ENCODE measurements at places on chromosomes 16 and 17.

- DNase-seq: no peak
Observed at GRCh38 chr16:15973421-15973820, 24.0 kb downstream of the ABCC1 start.

DNA sequence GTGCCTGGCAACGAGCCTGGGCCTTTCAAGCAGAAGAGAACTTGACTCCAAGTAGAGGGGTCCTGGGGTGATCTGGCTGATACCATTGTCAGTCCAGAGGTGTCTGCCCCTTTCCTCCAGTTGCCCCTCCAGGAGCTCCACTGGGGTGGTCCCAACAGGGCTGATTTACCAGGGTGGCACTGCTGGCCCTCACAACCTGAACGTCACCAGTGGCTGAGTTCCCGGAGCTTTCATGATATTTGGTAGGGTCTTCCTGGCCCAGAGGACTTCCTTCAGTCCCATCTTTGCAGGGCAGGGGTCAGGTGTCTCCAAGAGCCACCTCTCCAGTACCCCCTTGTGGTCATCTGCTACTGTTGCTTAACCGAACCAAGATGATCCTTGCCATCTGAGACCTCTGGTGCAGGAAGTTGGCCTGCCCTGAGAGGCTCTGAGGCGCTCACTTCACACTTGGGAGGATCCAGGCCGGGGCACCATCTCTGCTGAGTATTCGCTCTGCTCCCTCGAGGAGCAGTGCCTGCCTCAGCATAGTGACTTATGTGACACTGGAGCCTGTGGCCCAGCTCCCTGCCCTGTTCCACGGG, 3.5 kb downstream of the LIMD2 start:
- DNase-seq: no peak

DNA sequence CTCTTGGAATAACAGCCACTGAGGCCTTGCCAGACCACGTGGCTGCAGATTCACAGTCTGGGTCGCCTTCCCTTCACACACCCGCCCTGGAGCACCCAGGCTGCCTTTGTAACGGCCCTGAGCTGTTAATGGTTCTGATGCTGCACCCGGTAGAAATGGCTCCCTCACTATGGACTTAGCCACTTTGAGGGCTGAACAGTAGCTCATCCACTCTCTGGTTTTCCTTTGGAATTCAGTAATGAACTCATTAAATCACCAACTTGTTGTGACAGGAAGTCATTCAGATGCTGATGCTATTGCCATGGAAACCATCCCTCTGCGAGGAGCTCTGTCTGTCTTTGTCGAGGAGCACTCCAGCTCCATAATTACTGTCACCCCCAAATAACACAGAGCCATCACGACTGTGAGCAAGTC, 59.2 kb downstream of the CDK5R1 start:
- no peak for DNase-seq

DNA sequence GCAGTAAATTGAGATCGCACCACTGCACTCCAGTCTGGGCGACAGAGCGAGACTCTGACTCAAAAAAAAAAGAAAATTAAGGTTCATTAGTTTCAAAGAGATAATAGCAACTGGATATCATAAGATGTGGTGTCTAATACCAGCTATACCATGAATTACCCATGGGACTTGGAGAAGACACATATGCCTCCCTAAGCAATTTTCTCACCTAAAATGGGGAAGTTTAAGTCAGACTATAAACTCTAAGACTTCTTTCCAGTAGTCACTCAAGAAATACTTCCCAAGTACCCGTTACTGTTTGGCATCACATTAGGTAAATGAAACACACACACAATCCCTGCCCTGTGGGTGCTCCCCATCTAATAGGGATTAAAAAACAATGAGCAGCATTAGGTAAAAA, 22.6 kb downstream of the SMURF2 start:
- DNase-seq: no peak

- peak; percentile 71 for DNase-seq
Observed at GRCh38 chr17:48100591-48101011, 677 bp downstream of the CBX1 start.

DNA sequence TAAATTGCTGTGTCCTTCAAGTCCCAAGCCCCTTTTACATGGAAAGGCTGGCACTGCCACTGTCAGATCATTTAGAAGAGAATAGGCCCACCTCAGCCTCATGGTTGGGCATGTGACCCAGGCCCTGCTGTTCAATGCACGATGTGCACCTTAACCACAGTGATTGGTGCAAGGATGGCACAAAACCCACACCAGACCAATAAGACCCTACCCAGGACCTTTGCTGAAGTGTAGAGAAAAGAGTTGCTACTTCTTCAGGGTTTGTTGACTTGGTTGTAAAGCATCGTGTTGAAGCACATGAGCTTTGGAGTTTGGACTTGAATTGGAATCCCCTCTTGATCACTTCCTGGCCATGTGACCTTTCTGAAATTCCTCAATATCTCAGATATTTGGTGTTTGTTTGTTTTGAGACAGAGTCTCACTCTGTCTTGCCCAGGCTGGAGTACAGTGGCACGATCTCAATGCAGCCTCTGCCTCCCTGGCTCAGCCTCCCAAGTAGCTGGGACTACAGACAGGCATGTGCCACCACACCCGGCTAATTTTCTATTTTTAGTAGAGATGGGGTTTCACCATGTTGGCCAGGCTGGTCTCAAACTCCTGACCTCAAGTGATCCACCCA, 24.8 kb downstream of the DNAJA2 start:
- no peak for DNase-seq

- no peak for DNase-seq
Observed at GRCh38 chr16:23996258-23996955, 160.6 kb downstream of the PRKCB start.

GRCh38 chr16:31267332-31268032, 7.7 kb downstream of the ITGAM start:
- DNase-seq: no peak

GRCh38 chr17:18921912-18922451, 30.0 kb upstream of the SLC5A10 start:
- DNase-seq: no peak

DNA sequence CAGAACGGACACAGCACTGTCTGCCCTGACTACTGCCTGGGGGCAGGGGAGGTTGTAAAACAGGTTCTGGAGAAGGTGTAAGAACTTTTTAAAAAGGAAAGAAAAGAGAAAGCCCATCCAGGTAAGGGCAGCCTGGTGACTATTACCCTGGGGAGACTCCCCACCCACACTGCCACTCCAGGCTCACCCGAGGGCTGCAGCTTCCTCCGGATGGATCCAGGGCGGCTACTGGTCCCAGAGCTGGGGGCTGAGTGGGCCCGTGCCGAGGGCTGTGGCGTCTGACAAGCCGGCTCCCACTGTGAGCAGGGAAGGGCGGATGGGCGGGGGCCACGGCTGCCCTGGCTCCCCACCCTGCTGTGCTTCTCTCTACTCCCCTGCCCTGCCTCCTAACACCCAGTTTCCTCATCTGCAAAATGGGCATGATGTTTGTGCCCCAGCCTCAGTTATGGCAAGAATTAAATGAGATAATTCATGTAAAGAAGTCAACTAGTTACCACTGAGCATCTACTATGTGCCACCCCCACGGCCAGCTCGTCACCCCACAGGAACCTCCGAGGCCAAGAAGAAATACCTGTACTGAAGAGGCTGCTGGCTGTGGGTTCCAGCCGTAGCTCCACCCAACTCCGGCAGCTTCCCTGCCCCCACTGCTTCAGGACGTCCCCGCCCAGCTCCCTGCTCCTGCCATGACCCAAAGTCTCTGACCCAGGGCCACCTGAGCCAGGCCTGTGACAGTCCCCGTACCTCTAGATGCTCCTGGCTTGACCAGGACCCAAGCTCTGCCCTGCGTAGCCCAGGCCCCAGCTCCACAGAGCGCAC, 24.2 kb downstream of the KATNB1 start:
- DNase-seq: no peak

DNA sequence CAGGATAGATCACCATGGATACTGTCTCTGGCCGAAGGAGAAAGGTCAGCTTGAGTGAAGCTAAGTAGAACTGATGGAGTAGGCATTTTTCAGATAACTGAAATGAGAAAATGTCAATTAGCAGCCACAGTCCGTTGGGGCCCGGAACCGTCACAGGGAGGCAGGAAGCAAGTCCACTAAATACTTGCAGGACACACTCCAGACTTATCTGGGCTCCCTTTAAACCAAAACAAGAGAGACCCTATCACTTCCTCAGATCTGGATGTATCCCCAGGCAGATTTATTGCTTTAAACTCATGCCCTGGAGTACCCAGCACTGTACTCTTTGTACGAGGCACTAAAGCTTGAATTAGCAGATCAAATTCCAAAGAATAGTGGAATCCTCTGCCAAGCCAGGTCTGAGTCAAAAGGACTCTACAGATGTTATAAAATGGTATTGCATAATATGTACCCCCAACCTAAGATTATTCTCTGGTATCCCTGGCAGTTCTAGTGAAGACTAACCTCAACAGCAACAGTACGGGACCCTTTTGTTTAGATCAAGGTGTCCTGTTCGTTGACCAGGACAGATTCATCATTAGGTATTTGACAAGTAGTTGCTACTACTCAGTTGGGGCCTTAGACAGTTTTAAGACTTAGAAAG, 8.1 kb downstream of the ZP2 start:
- no peak for DNase-seq

- no peak for DNase-seq
Observed at GRCh38 chr16:23871924-23872323, 36.1 kb downstream of the PRKCB start.

GRCh38 chr16:81539009-81539758, 94.6 kb downstream of the CMIP start:
- no peak for DNase-seq

DNA sequence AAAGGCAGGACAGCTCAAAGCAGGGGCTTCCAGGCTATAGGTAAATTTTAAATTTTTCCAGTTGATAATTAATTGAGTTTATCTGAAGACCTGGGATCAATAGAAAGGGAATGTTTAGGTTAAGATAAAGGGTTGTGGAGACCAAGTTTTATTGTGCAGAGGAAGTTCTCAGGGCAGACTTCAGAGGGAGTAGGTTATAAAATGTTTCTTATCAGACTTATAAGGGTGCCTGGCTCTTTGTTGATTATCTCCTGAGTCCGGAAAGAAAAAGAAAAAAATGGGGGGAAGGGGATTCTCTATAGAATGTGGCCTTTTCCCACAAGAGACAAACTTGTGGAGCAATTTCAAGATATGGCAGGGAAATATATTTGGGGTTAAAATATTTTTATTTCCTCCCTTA, 15.9 kb downstream of the SLC46A1 start:
- DNase-seq: no peak

- DNase-seq: no peak
Observed at GRCh38 chr16:85289760-85290625, 177.7 kb upstream of the CIBAR2 start.

- no peak for DNase-seq
Observed at GRCh38 chr17:82241183-82241925, 12.5 kb downstream of the SLC16A3 start.

GRCh38 chr17:51442088-51442865, 181.9 kb downstream of the UTP18 start:
- no peak for DNase-seq

GRCh38 chr16:79607587-79607986, 7.0 kb upstream of the MAF start:
- no peak for DNase-seq

GRCh38 chr17:64773386-64773835, 111.3 kb upstream of the SMURF2 start:
- no peak for DNase-seq

- DNase-seq: no peak
Observed at GRCh38 chr16:78577630-78578029, 478.2 kb downstream of the WWOX start.

DNA sequence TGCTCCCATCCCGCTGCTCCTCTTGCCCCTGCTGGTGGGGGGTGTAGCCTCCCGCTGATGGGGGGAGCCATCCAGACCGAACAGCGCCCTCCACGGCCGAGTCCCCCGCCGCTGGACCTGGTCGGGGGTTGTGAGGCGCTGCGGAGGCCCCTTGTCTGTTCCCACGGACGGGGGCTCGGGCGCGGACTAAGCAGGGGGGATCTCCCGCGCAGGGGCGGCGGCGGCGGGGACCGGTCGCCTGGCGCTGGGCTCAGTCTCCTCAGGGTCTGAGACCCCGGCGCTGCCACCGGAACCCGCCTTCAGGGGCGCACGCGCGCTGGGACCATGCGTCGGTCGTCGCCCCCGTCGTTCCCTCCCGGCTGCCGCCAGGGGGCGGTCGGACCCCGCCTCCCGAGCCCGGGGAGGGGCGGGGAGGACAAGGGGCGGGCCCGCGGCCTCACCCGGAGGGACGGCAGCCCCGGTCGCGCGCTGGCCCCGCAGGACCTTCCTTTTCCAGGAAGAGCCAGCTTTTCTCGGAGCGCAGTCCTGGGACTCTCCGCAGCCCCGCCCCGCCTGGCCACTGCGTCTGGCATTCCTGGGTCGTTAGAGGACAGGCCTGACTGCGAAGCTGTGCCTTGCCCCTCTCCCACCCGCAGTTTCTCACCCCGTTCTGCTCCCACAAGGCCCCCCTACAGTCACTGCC, 6.3 kb upstream of the IL32 start:
- DNase-seq: peak; percentile 91

DNA sequence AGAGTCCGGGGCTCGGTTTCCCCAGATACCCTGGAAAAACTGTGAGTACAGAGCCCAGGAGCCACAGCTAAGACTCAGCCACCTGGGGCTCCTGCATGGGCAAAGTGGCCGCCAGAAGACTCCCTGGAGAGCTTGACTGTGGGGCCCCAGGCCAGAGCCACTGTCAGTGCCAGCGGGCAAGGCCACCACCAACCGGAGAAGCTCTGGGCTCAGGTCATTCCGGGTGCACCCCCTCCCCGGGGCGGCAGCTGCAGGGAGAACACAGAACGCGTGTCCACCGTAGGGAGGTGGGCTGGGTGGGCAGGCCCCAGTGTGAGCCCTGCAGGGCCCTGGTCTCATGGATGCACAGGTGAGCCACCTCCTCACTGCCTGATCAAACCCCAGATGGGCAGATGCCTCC, 22.3 kb upstream of the RBFOX3 start:
- no peak for DNase-seq

GRCh38 chr16:2500918-2501750, 12.6 kb upstream of the ATP6V0C start:
- peak; percentile 91 for DNase-seq

GRCh38 chr16:12504312-12504711, 299.4 kb downstream of the CPPED1 start:
- DNase-seq: no peak

- no peak for DNase-seq
Observed at GRCh38 chr16:4617880-4618279, 3.2 kb upstream of the UBALD1 start.

DNA sequence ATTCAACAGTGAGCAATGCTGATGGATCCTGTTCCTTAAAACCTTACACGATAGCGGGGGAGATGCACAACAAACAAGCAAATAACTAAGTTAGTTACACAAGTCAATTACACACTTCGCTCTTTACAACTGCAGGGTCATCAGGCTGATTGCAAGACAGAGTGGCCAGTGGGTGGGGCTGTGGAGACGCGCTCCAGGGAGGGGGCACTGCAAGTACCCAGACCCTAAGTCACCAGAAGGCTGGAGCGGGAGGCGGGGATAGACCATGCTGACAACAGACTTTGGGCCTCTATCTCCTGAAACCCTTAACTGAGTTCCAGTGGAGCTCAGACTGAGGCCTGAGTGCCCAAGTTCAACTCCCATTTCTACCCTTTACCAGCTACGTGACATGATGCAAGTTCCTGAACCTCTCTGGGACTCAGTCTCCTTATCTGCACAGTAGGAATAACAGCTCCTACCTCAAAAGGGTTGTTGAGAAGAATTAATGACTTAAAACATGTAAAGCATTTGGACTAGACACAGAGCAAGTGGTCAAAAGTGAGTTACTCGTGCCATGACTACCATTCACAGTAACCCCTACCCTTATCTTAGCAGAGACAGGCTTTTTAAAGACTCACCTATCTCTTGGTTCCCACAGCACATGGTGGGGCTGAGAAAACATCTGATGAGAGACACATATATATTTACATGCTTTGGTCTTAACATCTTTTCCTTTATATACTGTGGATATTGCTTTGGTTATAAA, 10.4 kb downstream of the CPPED1 start:
- DNase-seq: no peak

GRCh38 chr16:68146585-68146984, 61.4 kb downstream of the NFATC3 start:
- peak; percentile 25 for DNase-seq

All from hindlimb muscle (tissue), 1 donor.